ENCODE measurements at places on chromosomes 5 and 9.

GRCh38 chr9:117293206-117294114, 121.4 kb downstream of the ASTN2 start:
- DNase-seq, result no peak

DNA sequence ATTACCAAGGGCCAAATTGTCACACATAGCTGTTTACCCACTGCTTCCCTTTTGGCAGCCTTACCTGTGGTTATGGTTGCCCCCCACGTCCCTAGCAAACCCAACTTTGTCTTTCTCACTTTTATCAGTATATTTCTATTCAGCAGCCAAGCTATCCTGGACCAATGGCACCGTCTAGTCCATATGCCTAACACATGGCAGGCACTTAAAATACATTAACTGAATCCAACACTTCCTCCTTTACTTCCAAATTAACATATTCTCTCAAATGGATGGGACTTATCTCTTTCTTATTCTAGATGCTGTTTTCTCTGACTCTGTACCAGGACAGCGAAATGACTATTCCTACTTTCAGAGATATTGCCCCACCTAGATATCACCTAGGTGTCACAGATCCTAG, 50.9 kb upstream of the SLC44A1 start:
- DNase-seq, result no peak

- peak; percentile 63 for DNase-seq
Observed at GRCh38 chr5:171571663-171572062, 152.2 kb downstream of the FGF18 start.

DNA sequence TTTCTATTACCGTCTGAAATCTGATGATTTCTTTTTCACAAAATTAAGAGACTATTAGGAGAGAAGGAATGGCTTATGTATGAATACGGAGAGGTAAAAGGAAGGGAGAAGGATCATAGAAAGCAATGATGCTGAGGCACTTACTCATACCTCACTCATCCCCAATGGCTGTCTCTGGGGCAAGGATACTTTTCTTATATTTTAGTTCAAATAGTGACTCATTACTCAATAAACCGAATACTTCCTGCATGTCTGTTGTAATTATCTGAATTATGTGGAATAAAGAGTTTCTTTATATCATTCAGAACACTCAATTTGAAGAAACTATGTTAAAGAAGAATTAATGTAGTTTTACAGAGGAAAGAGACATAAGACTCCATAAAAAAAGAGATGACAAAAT, 284.5 kb upstream of the NUDT12 start:
- peak; percentile 41 for DNase-seq

All from fibroblast of skin of scalp (primary cell).